ENCODE measurements at places on chromosomes 12 and 14.
A peak's percentile ranks its signal among the peaks of the same experiment; 100 is the strongest.

- DNase-seq = no peak
These were observed 3.4 kb downstream of the CDCA3 start for GRCh38 chr12:6847676-6848075.

GRCh38 chr14:69712599-69713088 is 54.3 kb upstream of the SRSF5 start:
- peak; percentile 47 for DNase-seq

GRCh38 chr12:45343269-45344051 is 127.6 kb downstream of the ANO6 start:
- no peak for DNase-seq

GRCh38 chr12:32140877-32141276 is 34.2 kb downstream of the BICD1 start:
- DNase-seq = no peak

- DNase-seq = peak; percentile 98
These were observed 738 bp upstream of the ATP2B1 start for GRCh38 chr12:89709157-89709994.

- no peak for DNase-seq
These were observed 172.7 kb upstream of the PARP11 start for GRCh38 chr12:4045786-4046494.

DNA sequence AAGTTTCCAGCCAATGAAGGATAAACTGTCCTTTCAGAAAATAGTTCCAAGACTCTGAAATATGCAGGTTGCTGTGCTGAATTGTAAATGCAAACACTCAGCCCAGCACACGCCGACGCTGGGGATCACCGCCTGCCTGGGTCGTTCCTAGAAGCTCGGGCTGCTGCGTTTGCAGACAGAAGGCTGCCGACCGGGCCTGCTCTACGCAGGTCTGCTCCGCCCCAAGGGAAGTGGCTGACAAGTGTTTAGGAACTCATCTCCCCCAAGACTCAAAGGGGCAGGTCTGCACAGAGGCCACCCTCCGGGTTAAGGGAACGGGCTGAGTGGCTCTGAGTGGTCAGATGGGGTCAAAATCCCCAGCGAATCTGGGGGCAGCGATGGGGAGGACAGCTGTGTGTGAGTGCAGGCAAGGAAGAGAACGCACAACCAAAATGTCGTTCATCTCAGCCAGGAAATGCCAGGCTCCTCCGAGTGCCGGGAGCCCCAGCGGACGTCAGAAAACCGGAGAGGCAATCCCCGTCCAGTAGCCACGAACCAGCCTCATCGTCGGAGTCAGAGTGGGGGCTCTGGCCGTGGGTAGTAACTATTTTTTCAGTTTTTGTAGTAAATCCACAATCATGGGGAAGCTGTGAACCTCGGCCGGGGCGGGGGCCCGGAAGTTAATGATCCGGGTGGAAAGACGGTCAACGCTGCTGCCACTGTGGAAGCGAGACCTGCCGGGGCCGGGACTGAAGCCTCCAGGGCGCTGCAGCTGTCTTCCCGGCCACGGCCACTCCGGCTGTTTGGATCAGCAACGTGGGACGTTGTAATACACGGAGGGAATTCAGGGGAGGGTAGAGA is 6.0 kb downstream of the GALNT9 start:
- DNase-seq = no peak

DNA sequence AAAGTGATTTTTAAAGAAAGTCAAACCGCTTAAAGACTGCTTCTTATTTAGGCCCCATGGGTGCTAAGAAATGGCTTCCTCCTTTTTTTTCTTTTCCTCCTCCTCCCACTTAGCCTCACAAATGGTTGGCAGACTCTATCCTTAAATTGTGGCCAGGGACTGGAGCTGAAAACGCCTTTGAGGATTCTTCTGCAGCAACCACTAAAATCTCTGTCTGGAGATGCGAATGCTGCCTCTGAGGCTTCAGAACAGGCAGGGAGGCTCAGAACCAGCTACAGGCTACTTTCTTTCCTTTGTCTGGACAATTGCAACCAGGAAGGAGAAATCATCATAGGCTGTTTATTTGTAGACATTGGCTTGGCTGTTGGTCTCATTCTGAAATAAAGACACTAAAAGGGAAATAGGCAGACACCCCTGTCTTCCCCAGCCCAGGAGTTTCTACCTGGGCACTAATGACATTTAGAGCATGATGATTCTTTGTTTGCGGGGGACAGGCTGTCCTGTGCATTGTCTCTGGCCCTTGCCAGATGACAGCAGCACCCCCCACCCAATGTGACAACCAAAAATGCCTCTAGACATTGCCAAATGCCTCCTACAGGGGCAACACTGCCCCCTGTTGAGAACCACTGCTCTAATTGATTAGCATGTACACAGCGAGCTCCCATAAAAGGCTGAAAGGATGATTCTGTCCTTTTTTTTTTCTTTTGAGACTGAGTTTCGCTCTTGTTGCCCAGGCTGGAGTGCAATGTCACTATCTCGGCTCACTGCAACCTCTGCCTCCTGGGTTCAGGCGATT is 50.3 kb downstream of the MAP1LC3B2 start:
- no peak for DNase-seq

DNA sequence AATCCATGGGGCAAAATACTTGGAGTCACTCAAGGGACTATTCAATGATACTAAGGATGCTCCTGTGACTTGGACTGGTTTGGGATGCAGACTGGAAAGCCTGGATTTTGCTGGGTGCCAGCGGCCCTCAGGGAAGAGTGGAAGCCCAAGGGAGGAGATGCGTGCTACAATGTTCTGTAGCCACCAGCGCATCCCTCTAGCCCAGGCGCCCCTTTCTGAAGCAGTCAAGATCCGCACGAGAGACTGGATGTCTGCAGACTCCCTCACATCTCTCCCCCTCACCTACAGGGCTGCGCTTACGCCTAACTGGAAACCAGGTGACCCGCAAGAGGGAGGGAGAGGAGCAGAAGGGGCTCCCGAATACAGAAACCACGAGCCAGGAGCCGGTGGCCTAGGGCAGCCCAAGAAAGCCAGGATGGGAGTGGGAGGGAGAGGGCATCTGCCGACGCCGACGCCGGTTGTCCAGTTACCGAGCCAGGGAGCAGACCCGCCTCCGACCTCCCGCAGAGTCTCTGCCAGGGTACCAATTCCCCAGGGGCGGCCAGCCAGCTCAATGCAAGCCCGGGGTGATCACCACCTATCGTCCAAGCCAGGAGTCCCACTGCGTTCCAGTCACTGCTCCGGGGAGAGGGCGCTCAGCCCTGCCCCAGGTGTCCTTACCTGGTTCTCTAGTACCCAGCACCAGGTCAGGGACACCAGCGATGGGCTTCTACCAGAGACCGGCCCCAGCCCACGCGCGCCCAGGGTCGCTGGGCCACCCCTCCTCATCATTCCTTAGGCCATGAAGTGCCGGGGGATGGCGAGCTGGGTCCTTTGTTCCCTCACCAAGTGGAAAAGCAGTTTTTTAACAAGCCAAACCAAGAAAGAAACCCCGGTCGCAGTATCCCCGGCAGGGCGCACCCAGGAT is 1.2 kb downstream of the NTN4 start:
- DNase-seq = no peak

DNA sequence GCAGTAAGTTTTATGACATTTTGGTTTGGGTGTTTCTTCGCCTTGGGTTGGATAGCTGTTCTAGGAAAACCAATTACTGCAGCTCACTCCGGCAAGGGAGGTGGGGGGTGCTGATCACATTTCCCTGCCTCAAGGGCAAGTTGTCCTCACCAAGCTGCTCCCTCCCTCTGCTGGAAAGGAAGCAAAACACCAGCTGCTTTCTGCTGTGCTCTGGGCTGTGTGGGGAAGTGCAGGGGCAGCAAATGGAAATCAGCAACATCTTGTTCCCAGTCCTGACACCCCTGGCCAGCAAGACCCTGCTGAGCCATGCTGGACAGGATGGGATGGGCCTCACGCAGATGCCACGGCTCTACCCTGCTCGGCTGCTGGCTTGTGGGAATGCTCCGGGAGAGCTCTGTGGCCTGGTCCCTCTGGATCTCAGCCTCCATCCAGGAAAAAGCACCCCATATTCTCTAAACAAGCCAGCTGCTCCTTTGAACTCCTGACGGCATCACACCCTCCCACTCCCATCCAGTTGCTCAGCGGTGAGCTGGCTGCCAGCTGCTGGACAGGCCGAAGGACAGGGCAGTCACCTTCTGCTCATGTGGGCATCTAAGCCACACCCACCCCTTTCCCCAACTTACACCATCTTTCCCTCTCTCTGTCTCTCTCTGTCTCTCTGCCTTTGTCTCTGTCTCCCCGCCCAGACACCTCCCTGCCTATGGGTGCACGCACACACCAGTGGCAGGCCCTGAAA is 52.4 kb upstream of the EIF5 start:
- DNase-seq = peak; percentile 48

DNA sequence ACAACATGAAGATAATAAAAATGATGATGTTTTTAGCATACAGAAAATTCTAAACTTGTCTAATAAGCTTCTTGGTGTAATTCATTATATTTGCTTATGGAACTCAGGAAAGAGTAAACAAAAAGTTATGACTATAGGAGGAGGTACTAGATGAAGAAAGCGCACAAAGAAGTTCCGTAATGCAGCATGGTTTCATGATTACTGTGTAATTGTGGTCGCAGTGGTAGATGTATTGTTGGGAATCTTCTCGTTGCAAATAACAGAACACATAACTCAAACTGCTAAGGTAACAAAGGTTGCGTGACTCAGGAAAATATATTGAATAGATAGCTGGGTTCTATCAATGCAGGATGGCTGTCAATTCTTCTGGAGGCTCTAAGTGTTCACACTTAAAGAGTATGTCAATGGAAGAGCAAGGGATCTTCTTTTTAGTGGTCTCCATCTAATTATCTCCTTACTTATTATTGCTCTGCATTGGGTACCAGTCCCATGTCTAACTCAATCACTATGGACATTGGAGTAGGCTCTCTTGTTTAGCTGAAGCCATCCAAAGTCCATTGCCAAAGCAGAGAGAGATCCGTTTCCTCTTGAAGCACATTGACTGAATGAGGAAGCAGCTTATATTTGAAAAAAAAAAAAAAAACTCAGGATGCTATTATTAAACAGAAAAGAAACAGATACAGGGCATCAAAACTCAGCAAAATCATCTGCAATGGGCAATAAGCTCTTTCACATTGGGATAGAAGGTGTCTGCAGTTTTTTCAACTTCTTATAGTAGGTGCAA is 283.4 kb upstream of the ATP2B1 start:
- DNase-seq = no peak

DNA sequence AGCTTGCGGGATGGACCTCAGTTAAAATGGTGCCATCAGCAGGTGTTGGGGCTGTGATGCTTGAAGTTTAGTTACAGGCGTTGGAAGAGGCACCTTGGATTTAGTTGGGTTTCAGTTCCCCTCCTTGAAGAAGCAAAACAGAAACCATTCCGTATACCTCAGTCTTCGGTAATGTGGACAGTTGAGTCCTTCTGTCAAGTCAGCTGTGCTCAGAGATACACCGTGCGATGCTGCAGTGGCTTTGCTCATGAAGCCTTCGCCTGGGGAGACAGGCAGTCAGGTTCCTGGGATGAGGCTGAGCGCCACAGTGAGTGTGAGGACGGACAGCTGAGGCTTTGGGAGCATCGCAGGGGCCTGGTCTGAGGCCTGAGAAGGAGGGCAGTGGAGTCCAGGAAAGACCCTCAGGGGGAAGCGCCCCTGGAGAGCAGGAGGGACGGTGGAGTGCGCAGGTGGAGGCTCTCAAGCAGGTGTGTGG is 7.4 kb downstream of the RAN start:
- DNase-seq = no peak

GRCh38 chr12:128365651-128366231 is 98.8 kb downstream of the TMEM132C start:
- DNase-seq = no peak

- no peak for DNase-seq
These were observed 2.1 kb upstream of the RNASE13 start for GRCh38 chr14:21036751-21037150.

DNA sequence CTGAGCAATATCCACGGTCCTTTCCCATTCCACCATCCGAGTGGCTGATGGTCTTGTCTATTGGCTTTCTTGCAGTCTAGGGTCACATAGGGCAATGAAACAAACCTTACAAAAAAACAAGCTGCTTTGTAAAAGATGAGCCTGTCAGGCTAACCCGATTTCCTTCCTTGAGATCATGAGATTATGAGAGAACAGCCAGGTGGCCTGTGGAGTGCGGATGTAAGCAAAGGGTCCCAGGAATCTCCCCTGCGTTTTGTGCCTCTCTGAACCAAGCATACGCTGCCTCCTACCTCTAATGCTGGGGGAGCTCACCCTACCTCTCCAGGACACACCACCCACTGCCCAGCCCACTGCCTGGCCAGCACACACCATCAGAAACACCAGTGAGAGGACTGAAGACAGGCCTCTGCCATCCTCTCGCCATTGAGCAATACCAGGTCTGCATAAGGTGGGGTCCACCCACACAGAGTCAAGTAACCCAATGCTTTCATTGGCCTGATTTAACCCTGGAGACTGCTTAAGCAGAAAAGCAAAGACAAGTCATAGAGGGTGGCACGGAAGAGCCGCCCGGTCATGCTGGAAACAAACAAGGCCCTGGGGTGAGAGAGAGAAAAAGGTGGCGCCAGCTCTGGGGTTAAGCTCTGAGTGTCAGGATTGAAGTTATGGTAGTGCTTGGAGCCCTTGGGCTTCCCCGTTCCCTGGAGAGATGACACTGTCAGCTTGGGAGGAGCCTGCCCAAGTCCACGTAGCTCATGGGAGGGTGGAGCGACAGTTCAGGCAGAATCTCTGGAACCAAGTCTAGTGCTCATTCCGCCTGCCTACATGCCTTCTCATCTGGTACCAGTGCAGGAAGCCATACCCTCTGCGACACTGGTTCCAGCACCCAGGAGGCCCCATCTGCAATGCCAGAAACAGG is 46.6 kb downstream of the CALM1 start:
- DNase-seq = no peak

DNA sequence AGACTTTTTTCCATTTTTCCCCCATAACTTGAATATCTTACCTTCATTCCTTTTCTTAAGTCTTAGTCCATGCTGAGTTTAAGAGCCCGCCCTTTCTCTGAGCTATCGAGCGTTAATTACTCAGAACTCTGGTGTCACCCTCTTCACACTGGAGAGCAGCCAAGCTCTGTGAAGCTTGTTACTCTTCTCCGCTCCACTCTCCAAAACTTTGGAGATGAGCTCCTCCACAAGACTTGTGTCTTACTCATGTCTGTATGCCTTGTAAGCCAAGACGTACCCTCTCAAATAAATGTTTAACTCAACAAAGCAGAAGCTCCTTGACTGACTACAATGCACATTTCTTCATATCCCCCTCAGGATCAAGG is 54.7 kb downstream of the DICER1 start:
- DNase-seq = no peak

GRCh38 chr12:27772328-27773049 is 7.5 kb upstream of the KLHL42 start:
- DNase-seq = no peak
